ENCODE measurements at places on chromosomes 7 and 10.

- H3K4me3 ChIP-seq, result no peak overlapping the region
- no peaks in the 10 kb centered on the region for H3K4me1 ChIP-seq
- H3K36me3 ChIP-seq, result no peaks in the 10 kb centered on the region
Observed at GRCh38 chr10:60399328-60399727, 9.7 kb upstream of the ANK3 start.

GRCh38 chr7:155928583-155928982 lies 116.3 kb upstream of the SHH start:
- H3K36me3 ChIP-seq, result no peaks in the 10 kb centered on the region
- H3K27ac ChIP-seq, result no peak overlapping the region
- DNase-seq, result no peak
- no peaks in the 10 kb centered on the region for H3K27me3 ChIP-seq

DNA sequence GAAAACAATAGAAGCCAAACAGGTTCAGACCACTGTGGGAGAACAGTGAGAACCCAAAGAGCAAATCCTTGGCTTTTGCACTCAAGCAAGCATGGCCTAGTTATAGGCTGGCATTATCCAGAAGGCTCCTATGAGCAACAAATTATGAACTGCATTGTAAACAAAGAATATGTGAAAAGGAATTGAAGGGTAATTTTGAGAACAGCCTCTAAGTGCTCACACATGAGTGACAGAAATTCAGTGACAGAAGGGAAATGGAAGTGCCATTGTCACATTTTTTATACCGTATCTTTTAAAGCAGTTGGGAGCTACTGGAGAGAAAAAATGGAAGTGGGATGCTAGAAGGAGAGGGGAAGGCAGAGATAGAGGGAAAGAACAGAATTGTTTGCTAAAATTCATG lies 114.2 kb downstream of the MACC1 start:
- H3K4me3 ChIP-seq, result no peak overlapping the region
- no peaks in the 10 kb centered on the region for H3K36me3 ChIP-seq
- DNase-seq, result no peak
- H3K27ac ChIP-seq, result no peak overlapping the region

DNA sequence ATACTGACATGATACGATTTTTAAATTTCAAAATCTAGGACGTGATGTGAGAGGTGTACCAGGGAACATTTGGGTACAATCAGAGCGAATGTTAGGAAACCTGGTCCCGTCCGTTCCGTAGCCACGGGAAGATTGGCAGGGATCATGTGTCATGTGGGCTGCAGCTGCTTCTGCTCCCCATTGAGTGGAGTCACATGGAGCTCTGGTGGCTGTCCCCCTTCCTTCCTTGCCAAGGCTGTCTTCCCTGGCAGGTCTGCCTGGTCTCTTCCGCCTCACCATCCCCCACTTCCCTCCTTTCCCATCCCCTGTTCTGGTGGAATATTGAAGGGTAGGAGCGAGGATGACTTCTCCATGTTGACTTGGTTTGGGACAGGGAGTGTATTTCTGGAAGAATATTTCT lies 33.8 kb upstream of the FAM180A start:
- H3K36me3 ChIP-seq, result no peaks in the 10 kb centered on the region
- H3K27ac ChIP-seq, result no peak overlapping the region
- DNase-seq, result no peak
- no peaks in the 10 kb centered on the region for H3K4me1 ChIP-seq

GRCh38 chr7:35384761-35385700 lies 131.1 kb upstream of the TBX20 start:
- no peaks in the 10 kb centered on the region for H3K36me3 ChIP-seq
- no peak overlapping the region for H3K27ac ChIP-seq
- H3K4me1 ChIP-seq, result no peaks in the 10 kb centered on the region

DNA sequence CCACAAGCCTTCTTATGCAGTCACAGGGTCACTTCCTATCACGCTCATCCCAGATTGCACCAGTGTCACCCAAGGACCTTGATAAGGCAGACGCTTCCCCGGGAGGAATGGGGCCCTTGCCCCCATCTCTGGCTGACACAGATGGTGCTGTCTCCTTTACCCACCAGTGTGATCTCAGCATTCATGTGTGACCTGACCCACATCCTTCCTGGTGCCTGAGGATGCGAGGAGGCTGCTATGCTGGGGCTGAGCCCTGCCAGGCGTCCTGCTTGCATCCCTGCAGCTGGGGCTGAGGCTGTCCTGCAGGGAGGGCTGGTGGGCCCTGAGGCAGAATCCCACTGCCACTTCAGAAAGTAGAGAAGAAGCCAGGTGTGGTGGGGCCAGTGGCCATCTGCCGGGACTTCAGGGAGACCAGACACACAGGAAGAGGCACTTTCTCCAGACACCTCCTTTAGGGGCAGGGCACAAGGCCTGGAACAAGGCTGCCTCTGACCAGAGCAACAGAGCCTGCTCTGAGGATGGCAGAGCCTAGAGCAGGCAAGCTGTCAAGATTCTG lies 35.3 kb downstream of the RASGEF1A start:
- peaks cover 37% of the 10 kb centered on the region for H3K4me1 ChIP-seq
- DNase-seq, result peak; percentile 89
- H3K36me3 ChIP-seq, result no peaks in the 10 kb centered on the region

DNA sequence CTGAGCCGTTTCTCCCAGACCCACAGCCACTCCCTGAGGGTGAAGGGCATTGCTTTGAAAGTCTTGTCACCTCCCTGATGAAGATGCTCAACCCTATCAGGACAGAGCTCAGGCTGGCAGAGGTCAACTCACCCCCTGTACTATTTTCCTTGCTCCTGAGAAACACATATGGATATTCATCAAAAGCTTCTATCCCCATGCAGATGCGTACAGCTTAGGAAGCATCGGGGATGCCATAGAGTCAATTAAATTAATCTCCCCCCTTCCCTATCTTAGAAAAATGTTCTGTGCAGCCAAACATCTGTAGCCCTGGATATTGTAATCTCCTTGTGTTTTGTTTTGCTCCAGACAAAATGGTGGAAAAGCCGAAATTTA lies 67.2 kb downstream of the EMX2 start:
- no peak overlapping the region for H3K27ac ChIP-seq
- H3K4me1 ChIP-seq, result no peaks in the 10 kb centered on the region
- no peaks in the 10 kb centered on the region for H3K36me3 ChIP-seq
- peaks cover 3% of the 10 kb centered on the region for H3K27me3 ChIP-seq
- no peak for DNase-seq
- no peak overlapping the region for H3K4me3 ChIP-seq

DNA sequence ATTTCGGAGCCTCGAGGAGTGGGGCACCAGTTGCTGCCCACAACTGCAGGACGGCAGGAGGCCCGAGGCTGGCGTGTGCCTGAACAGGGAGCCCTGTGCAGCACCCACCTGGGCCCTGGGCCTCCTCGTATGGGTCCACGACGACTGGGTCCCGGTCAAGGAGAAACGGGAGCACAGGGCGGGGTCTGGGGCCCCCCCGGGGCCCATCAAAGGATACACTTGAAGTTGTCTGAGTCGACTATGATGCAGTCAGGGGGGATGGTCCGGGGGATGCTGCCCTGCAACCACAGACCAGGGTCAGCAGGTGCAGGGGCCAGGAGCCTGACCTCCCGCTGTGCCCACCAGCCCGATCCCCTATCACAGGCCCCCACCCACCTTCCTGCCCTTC lies 28.5 kb upstream of the NKX6-2 start:
- DNase-seq, result no peak
- peaks cover 2% of the 10 kb centered on the region for H3K27me3 ChIP-seq
- no peaks in the 10 kb centered on the region for H3K4me1 ChIP-seq
- no peak overlapping the region for H3K27ac ChIP-seq

DNA sequence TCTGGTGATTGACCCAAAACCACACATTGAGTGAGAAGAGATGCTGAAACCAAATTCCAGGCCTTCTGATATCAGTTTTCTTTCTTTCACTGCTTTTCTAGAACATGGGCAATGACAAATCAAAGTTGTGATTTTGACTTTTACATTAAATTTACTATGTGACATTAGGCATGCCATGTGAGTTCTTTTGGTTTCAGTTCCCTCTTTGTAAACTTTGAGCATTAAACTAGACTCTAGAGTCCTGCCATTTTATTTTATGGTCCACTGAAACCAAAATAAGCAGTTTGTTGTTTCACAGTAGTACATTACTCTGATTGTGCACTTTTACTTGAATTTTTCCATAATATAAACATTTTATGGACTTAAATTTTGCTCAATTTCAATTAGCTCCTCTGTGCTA lies 381.1 kb upstream of the SEMA3D start:
- no peak overlapping the region for H3K27ac ChIP-seq
- H3K36me3 ChIP-seq, result no peaks in the 10 kb centered on the region
- no peak for DNase-seq
- H3K27me3 ChIP-seq, result no peaks in the 10 kb centered on the region
- no peak overlapping the region for H3K4me3 ChIP-seq

GRCh38 chr7:57364933-57365710 lies 84.9 kb upstream of the ZNF716 start:
- no peak overlapping the region for H3K4me3 ChIP-seq
- no peaks in the 10 kb centered on the region for H3K36me3 ChIP-seq
- no peaks in the 10 kb centered on the region for H3K4me1 ChIP-seq
- H3K27ac ChIP-seq, result no peak overlapping the region

DNA sequence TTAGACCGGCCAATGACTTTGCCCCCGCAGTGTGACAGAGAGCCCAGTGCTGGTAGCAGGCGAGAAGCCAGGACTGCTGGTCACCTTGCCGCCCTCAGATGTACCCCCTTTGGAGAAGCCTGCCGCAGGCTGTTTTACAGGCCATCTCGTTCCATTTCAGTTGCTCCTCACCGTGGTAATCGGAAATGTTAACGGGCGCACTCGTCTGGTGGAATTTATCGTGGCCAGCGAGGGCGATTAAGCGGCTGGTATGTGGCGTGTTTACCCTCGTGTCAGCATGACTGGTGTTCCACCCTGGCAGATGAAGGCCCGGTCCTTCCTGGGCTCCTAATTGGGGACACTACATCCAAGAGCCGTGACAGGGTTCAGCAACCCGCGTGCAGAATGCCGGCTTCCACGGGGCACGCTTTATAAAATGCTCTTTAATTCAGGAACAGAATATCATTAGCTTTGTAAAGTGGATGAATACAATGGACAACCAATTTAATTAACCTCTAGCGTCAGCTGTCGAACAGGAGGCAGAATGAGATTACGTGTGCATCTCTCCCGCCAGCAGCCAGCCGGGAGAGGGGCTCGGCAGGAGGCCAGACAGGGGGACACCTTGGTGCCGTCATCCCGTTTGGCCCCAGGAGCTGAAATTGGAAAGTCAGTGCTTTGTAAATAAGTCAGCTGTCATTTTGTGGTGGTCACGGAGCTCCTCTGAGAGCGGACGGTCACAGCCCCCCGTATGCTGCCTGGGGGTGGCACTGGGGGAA lies 108.3 kb downstream of the NKX6-2 start:
- H3K27ac ChIP-seq, result no peak overlapping the region
- H3K36me3 ChIP-seq, result peaks cover 3% of the 10 kb centered on the region
- no peaks in the 10 kb centered on the region for H3K27me3 ChIP-seq
- DNase-seq, result no peak
- H3K4me1 ChIP-seq, result no peaks in the 10 kb centered on the region

DNA sequence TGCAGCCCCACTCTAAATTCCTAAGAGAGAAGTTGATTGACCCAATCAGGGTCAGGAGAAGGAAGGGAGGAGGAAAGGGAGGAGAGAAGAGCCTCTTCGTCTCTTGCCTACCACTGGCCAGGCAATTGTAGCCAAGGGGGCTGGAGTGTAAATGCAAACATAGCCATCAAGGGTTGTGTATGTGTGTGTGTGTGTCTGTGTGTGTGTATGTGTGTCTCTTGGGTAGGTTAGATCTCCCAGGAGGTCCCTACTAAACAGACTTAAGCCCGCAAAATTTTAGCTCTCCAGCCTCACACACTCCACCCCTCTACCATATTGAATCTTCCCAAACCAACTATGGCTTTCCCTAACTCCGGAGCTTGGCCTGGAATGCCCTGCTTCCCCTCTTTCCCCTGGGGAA lies 3.8 kb downstream of the LEP start:
- DNase-seq, result no peak
- no peaks in the 10 kb centered on the region for H3K36me3 ChIP-seq
- H3K4me1 ChIP-seq, result no peaks in the 10 kb centered on the region
- H3K4me3 ChIP-seq, result no peak overlapping the region
- peaks cover 17% of the 10 kb centered on the region for H3K27me3 ChIP-seq

DNA sequence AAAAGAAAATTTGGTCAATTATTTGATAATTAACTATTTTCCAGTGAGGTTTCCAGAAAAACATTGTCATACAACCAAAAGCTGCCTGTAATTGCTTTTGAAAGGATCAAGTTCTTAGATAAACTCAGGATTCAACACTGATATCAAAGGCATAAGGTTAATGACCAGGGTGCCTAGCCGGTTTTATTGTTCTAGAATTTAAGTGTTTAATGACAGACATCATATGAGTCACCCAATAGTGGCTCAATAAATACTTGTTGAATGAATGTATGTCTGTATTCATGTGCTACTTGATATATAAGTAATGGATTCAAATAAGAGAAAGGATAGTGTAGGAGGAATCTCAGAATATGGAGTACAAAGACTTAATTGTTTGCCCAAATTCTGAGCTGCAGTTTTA lies 196.1 kb upstream of the LRGUK start:
- no peak overlapping the region for H3K27ac ChIP-seq
- no peaks in the 10 kb centered on the region for H3K4me1 ChIP-seq
- no peak overlapping the region for H3K4me3 ChIP-seq
- no peak for DNase-seq
- no peaks in the 10 kb centered on the region for H3K36me3 ChIP-seq

DNA sequence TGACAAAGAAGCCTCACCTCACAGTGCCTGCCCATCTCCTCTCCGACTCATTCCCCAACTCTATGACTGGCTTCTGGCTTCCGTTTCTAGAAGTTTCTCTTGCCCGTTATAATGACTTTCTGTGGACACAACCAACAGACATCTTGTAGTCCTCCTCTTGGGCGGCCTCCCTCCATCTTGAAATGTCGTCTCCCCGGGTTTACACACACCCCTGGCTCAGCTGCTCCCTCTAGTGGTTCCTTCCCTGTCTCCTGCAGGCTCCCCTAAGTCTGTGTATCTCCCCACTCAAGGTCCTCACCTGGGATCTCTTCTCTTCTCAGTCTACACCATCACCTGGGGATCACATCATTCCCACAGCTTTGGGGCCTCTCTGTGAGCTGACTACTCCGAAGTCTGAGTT lies 123.4 kb upstream of the NEBL start:
- no peaks in the 10 kb centered on the region for H3K27me3 ChIP-seq
- H3K4me1 ChIP-seq, result no peaks in the 10 kb centered on the region
- no peak overlapping the region for H3K4me3 ChIP-seq

DNA sequence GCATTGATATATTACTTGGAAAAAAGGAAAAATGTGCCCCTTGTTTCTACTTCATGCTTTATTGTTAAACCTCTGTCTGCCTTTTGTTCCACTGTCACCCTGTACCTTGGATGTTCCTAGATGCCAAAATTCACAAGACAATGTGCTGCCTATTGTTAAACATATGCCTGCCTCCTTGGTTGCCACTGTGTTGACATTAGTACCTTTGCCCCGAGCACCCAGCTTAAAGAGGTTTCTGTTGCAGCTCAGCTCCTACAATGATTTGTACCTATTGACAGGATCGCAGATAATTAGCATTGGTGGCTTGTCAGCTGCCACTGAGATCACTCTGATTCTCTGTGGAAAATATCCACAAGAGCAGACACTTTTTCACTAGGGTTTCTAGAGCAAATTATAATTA lies 188.0 kb downstream of the KCND2 start:
- no peak for DNase-seq
- H3K27ac ChIP-seq, result no peak overlapping the region
- H3K4me1 ChIP-seq, result no peaks in the 10 kb centered on the region
- no peaks in the 10 kb centered on the region for H3K27me3 ChIP-seq

- no peak for DNase-seq
- H3K27me3 ChIP-seq, result no peaks in the 10 kb centered on the region
- H3K36me3 ChIP-seq, result peaks cover 44% of the 10 kb centered on the region
- no peak overlapping the region for H3K4me3 ChIP-seq
- H3K27ac ChIP-seq, result no peak overlapping the region
Observed at GRCh38 chr7:732556-732955, 5.5 kb upstream of the PRKAR1B start.

All from common myeloid progenitor, CD34-positive (primary cell).